Activated T-cell treated with anti-CD3 and anti-CD28 coated beads, Interleukin-2, amount 50 U/mL, for 4 hours (primary cell): ENCODE measurements at places on chromosomes 7 and 10.

DNA sequence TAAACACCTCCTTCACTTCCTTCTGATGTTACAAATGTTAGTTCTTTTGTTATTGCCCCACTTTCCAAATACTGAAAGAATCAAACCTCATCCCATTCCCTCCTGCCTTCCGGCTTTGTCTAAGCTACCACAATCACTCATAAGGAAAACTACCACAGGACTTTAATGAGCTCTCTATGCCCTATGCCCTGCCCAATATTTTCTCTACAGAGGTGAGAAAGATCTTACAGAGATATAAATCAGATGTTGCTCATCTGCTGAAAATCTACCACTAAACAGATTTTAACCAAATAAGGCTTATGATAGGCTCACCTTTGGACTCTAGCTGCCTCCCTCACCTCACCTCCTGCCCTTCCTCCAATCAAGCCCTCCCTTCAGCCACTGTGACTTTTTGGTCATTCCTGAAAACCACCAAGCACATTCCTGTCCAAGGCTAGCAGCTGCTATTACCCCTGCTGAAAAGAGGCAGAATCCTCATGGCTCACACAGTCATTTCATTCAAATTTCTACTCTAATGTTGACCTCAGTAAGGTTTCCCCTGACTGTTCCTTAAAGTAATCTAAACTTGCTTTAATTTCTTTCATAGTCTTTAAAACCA, 7.7 kb downstream of the ZNF33B start:
- DNase-seq = no peak

- DNase-seq = no peak
These were observed 59.8 kb downstream of the TMEM178B start for GRCh38 chr7:141133646-141134045.

DNA sequence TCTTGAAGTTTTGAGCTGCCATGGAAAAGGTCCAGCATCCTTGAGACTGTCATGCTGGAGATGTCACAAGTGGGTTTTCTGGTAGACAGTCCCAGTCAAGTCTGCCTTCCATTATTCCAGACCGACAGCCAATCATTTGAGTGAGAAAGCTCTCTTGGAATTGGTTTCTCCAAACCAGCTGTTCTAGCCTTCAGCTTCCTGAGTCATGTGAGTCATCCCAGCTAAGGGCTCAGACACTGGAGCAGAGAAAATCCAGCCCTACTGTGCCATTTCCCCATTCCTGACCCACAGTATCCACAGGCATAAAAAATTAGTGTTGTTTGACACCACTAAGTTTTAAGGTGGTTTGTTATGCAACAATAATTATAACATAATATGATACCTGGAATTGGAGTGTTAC, 219.0 kb downstream of the ADRA2A start:
- no peak for DNase-seq

- DNase-seq = no peak
These were observed 37.0 kb upstream of the GOT1 start for GRCh38 chr10:99467236-99467999.
